ENCODE measurements at places on chromosomes 16 and 17.
A peak's percentile ranks its signal among the peaks of the same experiment; 100 is the strongest.

- no peak for DNase-seq
Measured at GRCh38 chr17:50835301-50836234, at the start of gene WFIKKN2. WFIKKN2 (plus strand) TSS chr17:50835586; CDS start chr17:50835938, 352 bp downstream.

DNA sequence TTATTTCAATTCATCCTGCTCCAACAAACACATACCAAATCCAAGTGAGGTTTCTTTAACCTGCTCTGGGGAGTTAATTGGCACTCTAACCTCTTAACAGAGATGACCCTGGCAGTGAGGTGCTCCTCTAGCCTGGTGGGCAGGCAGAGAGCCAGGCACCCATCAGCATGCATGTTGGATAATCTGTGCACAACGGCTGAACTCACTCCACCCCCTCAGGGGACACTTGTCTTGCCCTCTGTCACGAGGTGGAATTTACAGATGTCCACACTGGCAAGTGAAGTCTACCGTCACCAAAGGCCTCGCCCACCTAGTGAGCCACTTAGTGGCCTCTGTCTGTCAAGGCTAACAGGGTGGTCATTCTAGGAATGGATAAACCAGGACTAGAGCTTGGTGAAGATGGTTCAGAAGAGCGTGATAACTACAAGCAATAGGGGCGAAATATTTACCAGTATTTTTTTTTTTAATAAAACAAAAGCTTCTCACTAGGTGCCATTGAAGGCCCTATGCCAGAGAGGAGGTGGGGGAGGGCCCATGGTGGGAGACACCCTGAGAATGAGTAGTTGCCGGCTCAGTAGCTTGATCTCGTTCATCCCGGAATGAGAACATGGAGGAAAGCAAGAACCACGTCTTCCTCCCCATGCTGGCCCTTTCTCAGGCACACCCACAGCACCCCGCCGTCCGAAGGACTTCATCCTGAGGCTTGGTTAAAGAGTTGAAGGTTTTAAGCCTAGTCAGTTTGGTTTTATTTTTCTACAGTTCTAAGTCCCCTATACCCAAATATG is 25.2 kb downstream of the PLD6 start:
- DNase-seq: no peak

DNA sequence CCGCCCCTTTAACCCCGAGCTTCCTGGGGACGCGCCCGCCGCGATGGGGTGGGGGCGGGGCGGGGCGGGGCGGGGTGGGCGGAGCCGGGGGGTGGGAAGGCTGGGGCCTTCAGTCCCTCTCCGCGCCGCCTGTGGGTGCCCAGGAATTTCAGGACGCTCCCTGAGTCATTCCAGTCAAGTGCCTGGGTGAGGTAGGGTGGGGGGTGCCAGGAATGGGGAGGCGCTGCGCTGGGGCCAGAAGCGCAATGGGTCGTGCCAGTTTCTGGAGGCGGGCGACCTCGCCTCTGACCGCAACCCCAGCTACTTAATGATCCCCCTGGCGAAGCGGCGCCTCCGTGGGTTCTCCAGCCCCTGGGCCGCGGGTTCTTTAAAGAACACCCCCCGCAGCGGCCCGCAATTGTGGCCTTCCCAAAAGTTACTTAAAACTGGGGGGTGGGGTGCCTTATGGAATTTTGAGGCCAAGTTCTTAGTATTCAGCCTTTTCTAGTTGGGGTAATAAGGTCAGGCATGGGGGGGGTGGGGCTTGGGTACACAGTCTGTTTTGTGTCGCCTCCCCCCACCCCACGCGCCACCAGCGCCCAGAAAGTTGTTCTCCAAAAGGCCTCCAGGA is 826 bp upstream of the GSE1 start:
- DNase-seq: peak; percentile 64

- no peak for DNase-seq
Measured at GRCh38 chr17:33751702-33752065, 458.6 kb upstream of the ASIC2 start.

GRCh38 chr16:51155820-51156806 is 5.0 kb upstream of the SALL1 start:
- DNase-seq: no peak

DNA sequence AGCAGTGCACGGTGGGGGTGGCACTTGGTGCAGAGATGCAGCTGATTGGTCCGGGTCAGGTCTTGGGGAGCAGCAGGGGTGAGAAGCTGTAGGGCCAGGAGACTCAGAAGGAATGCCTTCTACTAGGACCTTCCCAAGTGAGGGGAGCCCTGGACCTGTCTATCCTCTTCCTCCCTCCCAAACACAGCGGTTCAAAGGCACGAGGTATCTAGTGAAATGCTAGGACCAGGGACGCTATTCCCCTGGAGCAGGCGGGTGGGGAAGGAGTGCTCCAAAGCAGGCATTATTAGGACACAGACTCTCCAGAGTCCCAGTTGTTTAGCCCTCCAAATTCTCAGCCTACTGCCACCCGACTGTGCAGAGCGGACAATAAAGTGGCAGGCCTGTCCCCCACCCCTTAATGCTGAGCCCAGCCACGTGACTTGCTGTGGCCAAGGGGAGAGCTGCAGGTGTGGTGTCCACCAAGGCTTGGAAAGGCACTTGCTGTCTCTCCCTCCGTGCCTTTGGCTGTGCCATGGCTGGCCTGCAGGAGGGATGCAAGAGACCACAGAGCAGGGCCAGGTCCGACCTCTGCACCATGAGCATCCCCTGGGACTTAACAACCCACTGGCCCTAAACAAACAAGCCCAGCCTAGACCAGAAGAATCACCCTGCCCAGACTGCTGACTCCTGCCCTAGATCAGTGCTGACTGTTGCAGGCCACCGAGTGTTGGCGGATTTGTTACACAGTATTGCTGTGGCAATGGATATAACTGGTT is 97.2 kb downstream of the TBC1D16 start:
- no peak for DNase-seq

- no peak for DNase-seq
Measured at GRCh38 chr16:70159355-70160348, 13.9 kb upstream of the CLEC18C start.

GRCh38 chr17:75847614-75848522 is 3.7 kb upstream of the UNC13D start:
- DNase-seq: no peak

GRCh38 chr16:67857547-67858233 is 10.2 kb upstream of the CENPT start:
- no peak for DNase-seq

DNA sequence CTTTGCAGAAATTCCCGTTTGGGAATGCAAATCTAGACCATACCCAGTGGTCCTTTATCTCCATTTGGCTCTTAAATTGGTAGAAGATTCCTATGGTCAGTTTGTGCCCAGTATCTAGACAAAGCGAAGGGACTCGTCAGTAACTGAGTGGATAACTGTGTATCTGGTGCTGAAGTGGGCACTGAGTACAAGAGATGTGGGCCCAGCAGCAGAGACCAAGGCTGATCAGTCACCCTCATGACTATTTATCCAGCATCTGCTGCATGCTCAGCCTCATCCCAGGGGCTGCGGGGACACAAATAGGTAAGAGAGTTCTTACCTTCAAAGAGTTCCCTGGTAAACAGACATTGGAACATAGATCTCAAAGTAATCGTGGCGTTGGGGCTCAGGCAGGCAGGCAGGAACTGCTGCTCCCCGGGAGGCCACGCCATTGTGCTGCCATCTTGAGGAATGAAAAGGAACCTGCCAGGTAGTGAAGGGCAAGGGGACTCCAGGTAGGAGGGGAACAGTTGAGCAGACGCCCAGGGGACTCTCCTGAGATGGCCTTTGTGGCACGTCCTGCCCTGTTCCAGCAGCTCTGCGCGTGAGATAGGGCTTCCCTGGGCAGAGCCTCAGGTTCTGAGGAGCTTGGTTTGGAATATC is 10.3 kb downstream of the NT5M start:
- peak; percentile 82 for DNase-seq

- no peak for DNase-seq
Measured at GRCh38 chr16:87125206-87126155, 191.7 kb downstream of the C16orf95 start.

- DNase-seq: no peak
Measured at GRCh38 chr17:48299760-48300159, 130.3 kb downstream of the SKAP1 start.

DNA sequence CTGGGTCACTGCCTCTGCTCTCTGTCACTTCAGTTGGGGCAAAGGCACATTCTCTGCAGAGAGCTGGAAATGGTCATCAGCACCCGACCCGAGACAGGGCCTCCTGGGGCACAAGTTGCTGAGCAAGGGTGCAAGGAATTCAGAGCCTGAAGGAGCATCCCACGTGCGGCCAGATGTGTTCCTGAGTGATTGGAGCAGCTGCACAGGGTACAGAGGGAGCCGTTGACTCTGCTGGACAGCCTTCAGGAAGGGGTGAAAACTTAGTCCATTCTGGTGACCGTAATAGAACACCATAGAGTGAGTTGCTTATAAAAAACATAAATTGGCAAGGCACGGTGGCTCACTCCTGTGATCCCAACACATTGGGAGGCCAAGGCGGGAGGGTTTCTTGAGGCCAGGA is 106.8 kb downstream of the CCDC182 start:
- DNase-seq: no peak

DNA sequence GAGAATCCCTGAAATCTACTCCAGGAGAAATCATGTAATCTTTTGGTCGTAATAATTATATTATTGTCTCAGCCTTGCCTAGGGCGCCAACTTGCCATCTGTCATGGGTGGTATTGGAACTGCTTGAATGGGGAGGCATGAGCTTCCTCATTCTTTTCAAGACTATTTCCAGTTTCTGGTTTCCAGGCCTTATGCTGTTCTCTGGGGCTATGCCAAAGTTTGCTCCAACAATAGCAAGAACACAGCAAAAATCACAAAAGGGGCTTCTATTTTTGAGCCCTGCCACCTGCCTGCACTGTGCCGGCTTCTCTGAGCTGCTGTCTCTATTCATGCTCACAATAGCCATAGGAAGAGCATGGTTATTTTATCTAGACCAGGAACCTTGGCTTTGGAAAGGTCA is 111.7 kb downstream of the SPECC1 start:
- no peak for DNase-seq

DNA sequence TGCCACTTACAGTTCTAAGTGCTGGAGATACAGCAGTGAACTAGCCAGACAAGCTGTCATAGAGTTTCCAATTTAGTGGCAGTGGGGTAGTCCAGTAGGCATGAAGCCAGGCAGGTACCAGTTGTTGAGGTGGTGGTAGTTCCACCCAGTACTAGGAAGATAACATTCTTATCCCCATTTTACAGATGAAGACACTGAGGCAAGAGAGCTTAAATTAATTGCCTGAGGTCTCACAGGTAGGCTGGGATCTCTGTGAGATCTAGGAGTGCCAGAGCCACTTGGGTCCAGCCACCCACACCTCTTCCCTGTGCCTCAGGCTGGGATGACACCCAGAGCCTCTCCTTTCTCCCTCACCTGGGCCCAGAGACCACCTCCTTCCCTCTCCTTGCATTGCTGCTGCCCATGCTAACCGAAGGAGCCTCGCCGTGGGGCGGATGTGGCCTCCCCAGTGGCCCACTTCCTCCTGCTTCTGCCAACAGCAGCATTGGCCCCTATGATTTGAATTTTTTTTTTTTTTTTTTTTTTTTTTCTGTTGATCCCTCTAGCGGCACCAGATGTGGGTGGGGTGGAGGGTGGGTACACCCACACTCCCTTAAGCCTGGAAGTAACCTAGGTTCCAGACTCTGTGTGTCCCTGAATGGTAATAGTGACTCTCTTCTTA is 114.0 kb downstream of the PRKCB start:
- peak; percentile 94 for DNase-seq

- no peak for DNase-seq
Measured at GRCh38 chr17:7380321-7380720, 568 bp upstream of the TNK1 start.

DNA sequence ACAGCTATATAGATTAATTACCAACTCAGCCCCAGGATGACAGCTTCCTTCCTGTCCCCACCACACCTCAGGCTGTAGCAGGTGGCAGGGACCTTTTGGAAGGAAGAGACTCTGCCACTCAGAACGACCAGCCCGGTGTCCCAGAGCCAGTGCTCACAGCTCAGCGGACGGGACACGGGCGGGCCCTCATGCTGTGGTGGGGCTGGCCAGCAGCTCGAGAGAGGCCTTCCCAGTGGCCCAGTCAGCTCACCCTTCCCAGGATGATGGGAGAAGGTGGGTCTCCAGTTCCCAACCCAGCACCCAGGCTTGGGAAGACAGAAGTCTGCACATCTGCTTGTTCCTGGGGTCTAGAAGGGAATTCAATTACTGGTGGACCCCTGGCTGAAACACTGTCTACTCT is 10.5 kb downstream of the NUDT16L1 start:
- no peak for DNase-seq

- no peak for DNase-seq
Measured at GRCh38 chr17:60526726-60527125, 684 bp upstream of the APPBP2 start.

- DNase-seq: peak; percentile 82
Measured at GRCh38 chr17:28744104-28744971, 527 bp downstream of the TRAF4 start.

GRCh38 chr16:88466175-88466862 is 13.2 kb downstream of the ZFPM1 start:
- no peak for DNase-seq

GRCh38 chr17:36779550-36779949 is 157.7 kb upstream of the LHX1 start:
- DNase-seq: no peak

DNA sequence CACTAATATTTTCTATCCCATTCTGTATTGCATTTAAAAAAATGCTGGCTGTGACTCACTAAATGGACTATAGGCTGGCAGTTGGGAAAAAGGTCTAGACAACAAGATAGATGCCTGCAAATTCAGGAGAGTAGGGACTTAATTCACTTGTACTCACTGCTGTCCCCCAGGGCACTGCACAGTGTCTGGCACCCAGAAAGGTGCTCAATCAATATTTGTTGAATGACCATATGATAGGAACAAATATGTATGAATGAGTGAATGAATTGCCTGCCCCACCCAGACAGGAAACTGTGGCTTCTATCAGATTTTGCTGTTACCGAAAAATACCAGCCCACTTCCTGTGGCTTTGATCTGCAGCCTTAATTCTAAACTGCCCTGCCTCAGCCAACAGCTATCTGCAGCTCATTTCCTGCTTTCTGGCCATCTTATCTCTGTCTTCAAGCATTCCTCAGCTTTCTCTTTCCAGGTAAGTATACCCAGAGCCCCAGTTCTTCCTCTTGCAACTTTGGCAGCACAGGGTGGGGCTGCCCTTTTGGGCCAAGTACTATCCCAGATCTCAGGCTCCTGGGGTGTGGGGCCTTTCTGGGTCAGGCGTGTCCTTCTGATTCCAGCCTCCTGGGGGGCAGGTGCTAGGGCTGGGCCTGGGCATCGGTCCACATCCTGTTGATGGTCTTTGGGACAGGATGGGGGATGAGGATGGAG is 15.3 kb upstream of the TNS4 start:
- DNase-seq: peak; percentile 93

GRCh38 chr17:82657926-82658325 is 9.7 kb upstream of the WDR45B start:
- DNase-seq: no peak

- DNase-seq: no peak
Measured at GRCh38 chr16:85400305-85401205, 212.6 kb upstream of the GSE1 start.

Data from activated CD8-positive, alpha-beta memory T cell treated with anti-CD3 and anti-CD28 coated beads, Interleukin-2, amount 10 ng/mL, durations not matched to agents 7 days and 5 days (primary cell).